ENCODE measurements at places on chromosomes 2 and 18.

DNA sequence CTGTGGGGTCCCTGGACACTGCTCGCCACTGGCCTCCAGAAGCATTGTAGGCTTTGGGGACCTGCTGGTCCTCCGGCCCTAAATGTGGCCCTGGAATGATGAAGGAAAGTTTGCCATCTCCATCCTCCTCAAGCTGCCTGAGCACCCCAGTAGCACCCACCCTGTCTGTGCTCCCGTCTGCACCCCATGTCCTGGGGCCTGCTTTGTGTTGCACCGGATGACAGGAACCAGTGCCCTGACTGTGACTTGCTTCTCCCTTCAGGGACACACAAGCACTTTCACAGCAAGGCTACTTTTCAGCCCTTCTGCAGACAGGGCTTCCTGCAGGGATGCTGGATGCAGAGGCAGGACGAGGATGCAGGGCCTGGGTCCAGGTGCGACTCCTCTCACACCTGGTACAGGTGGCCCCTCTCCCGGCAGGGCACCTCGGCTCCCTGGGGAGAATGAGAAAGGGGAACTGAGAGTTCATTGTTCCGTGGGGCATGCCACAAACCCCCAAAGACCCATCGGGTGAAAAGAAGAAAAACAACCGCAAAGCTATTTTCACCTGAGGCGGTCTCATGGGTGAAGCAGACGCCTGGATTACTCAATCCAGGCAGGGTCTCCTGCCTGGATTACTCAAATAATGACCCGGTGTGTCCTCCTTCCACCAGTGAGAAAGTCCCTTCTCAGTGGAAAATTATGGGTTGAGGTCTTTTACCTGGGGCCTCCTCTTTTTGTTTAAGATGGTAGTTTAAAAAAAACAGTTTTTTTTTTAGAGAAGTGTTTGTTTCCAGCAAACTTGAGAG lies 74.9 kb downstream of the LONRF2 start:
- DNase-seq = no peak

DNA sequence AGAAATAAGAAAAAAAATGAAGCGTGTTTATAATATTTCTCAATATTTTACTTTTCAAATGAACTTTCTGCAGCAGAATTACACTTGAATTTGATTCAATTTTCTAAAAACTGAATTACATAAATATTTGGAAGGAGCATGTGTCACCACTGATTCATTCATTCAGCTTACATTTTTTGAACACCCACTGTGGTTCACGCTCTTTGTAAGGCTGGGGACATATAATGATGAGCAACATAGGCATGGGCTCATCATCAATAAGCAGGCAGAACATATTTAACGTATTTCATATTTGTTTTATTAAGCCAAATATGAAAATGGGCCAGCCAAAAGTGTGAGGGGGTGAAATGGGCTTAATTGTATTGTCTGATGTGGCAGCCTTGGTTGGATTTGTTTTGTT lies 209.1 kb downstream of the CTNNA2 start:
- DNase-seq = no peak

- DNase-seq = no peak
These were observed 309.2 kb downstream of the NR4A2 start for GRCh38 chr2:156023229-156023869.

- no peak for DNase-seq
These were observed 292.0 kb downstream of the ZNF804A start for GRCh38 chr2:184890311-184890710.

DNA sequence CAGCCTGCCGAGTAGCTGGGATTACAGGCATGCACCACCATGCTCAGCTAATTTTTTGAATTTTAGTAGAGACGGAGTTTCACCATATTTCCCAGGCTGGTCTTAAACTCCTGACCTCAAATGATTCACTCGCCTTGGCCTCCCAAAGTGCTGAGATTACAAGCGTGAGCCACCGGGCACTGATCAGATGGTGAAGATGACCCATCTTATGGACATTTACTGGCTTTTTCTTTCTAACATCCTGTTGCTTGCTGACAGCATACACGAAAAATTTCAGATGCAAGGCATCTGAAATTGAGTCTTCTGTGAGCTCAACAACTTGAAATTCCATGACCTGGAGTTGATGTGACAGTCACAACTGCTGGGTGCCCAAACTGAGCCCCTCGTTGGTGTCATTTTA lies 859.5 kb upstream of the CNTNAP5 start:
- DNase-seq = no peak

DNA sequence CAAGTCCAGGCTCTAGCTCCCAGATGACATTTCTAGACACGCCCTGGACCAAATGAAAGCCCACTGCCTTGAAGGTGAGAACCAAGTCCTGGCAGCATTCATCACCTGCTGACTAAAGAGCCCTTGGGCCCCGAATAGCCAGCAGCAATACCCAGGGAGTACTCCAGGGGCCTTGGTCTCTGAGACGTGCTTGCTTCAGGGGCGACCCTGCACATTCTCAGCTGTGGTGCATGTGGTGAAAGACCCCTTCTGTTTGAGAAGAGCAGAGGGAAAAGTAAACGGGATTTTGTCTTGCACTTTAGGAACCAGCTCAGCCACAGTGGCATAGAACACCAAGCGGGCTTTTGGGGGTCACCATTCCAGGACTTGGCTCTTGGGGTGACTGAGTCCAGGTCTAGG lies 260.5 kb upstream of the MYT1L start:
- no peak for DNase-seq

DNA sequence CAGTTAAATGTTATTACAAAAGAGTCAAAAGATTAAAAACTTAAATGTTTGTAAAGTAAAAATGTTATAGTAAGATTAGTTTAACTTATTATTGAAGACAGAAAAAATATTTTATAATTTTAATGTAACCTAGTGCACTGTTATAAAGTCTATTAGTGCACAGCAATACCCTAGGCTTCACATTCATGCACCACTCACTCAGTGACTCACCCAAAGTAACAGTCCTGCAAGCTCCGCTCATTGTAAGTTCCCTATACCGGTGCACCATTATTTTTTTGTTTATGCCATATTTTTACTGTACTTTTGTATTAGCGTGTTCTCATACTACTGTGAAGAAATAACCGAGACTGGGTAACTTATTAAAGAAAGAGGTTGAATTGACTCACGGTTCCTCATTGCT lies 759.7 kb upstream of the CDH7 start:
- no peak for DNase-seq

GRCh38 chr2:155250800-155251199 lies 552.3 kb downstream of the KCNJ3 start:
- DNase-seq = no peak

DNA sequence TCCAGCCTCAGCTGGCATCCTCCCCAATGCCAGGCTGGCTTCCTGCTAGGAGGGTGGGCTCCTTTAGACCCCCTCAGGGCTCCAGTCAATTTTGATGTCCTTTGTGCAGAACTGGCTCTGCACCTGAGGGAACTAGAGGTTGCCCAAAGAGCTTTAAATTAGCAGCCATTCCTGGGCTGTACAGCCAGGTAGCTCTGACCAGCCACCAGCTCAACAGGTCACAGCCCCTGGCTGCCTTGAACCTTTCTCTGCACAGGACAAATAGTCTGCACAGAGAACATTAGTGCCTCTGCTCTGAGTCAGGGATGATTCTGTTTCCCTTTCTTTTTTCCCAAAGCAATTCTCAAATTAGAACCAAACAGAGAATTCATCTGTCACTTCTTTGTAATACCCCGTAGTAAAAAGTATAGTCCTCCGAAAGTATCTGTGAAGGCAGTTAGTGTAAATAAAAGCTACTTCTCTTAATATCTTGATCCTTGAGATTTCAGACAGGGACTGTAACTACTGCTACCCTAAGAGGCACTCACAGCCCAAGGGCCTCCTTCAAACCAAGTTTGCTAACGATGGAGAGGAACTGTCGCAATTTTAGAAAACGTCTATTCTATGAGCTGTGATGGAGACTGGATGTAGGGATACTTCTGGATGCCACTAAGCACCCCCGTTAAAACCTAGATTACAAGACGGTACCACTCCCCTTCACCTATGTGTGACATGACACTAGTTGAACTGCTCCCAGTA lies 3.0 kb downstream of the TTC32 start:
- DNase-seq = no peak

DNA sequence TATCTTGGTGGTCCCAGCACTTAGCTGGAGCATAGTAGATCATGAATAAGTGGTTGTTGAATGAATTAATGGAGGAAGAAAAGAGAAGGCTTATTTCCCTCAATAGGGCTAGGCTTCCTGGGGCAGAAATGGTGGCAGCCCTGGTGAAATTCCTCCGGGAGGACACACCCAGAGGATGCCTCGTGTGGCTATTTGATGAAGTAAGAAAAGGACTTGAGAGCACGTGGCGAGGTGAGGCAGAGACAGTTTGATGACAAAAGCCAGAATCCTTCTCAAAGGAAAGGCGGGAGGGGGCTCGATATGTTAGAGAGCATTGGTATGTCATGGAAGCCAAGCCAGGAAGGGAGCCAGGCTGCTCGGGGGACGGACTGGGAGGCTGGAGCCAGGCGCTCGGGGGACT lies 14.7 kb downstream of the FAM228A start:
- DNase-seq = no peak

DNA sequence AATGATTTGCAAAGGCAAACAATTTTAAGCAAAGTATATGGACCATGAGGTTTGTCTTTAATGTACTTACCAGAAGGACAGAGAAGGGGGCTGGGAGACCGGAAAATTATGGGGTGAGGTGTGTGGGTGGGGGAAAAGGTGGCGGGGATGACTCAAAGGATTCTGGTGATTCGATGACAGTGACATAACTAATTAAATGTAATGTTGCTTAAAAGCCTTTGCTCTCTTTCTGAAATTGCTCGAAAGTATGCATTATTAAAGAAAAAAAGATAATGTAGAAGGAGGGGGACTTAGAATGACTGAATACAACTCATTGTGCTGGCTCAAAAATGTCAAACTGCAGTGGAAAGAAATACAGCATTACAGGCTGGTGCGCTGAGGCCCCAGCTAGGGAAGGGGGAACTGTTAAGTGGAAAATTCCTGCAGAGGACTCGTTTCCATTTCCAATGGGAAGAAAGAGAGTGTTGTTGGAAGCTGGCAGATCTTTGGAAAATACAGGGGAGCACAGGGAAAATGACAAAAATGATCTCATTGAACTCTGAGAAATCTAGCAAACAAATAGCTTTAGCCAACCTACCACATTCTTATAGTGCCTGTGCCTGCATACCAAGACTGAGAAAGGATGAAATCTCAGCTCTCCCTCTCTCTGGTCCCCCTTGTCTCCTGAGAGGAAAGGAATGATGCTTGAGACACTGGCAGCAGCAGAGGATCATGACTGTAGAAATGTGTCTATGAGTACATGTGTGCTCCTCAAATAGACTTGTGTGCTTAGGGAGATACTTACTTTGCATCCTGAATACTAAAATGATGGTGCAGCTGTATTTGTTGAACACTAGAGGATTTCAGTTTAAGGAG lies 632.4 kb downstream of the NYAP2 start:
- DNase-seq = no peak

- DNase-seq = no peak
These were observed 37.2 kb downstream of the THUMPD2 start for GRCh38 chr2:39741871-39742270.

DNA sequence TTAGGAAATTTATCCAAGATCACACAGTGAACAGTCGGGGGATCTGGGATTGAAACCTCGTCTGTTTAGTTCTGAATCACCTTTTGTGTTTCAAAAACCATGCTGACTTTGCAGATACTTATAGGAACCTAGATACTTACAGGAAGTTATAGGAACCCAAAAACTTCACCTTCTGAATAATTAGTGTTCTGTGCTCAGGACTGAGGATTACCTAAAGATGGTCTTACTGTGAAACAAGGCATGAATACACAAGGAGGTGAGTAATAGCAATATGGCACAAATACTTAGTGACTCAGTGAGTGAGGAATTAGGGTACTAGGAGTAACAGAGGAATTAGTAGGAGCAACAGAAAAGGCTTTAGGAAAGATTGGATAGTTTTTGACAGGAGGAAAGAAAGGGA lies 145.5 kb downstream of the LRATD1 start:
- DNase-seq = no peak

GRCh38 chr2:20494241-20494640 lies 47.4 kb downstream of the RHOB start:
- DNase-seq = no peak

DNA sequence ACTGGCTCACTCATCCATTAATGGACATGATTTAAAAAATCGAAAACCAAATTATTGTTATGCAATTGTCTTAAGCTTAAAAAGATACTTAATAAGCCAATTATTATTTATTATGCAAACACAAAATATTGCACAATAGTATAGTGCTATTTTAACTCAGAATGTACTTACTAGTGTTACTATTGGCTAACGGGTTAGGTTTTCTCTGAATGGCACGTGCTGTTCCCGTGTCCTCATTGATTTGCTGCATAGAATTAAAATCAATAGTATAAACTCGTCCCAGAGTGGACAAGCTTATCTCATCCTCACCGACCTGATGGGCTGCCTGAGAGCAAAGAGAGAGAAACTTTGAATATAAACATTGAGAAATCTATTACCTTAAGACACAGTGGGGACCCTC lies 91.2 kb upstream of the DNER start:
- DNase-seq = no peak

GRCh38 chr18:74479486-74480148 lies 16.5 kb upstream of the CNDP2 start:
- no peak for DNase-seq

- no peak for DNase-seq
These were observed 14.3 kb downstream of the FRZB start for GRCh38 chr2:182852090-182852489.

GRCh38 chr18:10009321-10010144 lies 95.7 kb downstream of the VAPA start:
- no peak for DNase-seq

GRCh38 chr2:173948842-173949241 lies 16.3 kb downstream of the SP3 start:
- no peak for DNase-seq

- DNase-seq = no peak
These were observed 98.2 kb downstream of the ZBTB7C start for GRCh38 chr18:48310999-48311398.

DNA sequence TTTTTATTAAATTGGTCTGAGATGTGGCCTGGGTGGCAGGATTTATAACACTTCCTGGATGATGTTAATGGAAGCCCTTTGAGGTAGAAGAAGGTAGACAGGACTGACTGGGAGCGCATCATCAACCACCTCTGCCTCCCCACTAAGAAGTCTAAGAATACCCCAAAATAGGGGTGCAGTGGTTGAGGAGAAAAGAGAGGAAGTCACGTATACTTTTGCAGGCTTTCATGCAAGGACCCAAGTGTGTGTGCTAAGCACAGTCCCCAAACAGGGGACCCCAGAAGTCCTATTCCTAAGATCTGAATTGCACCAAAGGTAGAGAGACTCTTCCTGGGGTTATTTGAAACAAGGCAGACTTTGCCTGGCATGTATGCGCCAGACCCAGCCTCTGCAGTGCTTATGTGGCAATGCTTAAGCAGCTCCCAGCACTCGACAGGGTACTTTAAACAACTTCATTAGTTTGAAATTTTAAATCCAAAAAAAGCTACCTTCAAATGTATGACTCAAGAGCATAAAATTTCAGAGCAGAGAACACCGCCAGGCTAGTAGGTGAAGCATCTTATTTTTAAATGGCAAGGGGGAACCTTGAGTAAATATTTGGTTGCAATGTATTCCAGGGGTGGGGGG lies 35.3 kb downstream of the BCL2 start:
- DNase-seq = no peak

Measured in BJ (cell line).